ENCODE measurements at places on chromosomes 6 and 20.

DNA sequence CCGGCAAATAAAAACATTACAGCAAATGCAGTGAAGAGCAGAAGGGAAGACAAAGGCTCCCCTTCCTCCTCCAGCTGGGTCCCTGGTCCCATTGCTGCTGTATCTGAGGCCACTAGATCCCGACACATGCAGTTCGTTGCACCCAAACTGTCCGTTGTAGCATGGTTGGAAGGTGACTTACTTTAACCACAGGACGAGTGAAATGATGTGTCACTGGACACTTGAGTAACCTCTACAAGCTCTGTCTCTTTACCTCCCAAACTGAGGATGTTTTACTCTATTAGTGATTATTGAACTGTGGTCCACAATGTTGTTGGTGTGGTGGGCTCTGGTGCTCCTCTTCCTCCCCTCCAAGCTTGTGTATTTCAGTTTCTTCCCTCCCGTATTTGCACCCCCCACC lies 46.2 kb upstream of the ARMH2 start:
- no peak for DNase-seq

GRCh38 chr20:54127855-54128574 lies 45.8 kb downstream of the CYP24A1 start:
- no peak for DNase-seq

DNA sequence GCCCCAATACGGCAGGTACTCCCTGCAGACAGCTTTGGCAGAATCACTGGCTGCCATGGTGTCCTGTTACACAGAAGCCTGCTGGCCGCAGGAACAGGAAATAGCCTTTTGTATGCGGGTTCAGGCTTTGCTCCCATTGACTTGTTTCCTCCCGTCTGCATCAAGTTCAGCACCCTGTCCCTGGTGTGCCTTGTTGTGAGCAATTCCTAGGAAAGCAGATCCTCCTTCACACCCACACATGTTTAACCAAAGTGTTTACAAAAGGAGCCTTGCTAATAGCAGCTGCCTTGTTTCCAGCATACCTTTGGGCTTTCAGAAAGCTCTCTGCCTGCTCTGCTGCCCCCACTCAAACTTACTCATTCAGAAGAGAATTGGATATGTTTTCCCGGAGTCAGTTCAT lies 127.2 kb upstream of the SUPT3H start:
- no peak for DNase-seq

GRCh38 chr6:14401246-14401645 lies 283.7 kb downstream of the CD83 start:
- no peak for DNase-seq

DNA sequence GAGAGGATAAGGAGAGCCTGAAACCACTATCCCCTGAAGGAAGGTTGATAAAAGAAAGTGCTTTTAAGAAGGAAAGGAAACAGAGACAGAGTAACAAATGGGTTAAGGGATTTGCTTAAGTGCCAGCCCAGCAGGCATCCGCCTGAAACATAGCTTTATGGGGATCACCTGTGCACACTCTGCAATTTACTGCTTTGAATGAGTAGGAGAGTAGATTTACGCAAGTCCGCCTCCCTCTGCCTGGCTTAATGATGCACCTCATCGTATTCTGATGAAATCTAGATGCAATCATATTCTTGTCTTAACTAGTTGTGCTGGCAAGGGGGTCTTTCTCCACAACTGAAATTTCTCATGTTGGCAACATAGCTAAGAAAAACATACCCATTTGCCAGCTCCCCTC lies 101.1 kb upstream of the ID4 start:
- DNase-seq: no peak

GRCh38 chr20:5825130-5825719 lies 75.0 kb downstream of the SHLD1 start:
- DNase-seq: no peak

GRCh38 chr6:129059650-129060049 lies 176.7 kb downstream of the LAMA2 start:
- DNase-seq: no peak

- no peak for DNase-seq
These were observed 121.7 kb downstream of the EDN3 start for GRCh38 chr20:59421920-59422637.

DNA sequence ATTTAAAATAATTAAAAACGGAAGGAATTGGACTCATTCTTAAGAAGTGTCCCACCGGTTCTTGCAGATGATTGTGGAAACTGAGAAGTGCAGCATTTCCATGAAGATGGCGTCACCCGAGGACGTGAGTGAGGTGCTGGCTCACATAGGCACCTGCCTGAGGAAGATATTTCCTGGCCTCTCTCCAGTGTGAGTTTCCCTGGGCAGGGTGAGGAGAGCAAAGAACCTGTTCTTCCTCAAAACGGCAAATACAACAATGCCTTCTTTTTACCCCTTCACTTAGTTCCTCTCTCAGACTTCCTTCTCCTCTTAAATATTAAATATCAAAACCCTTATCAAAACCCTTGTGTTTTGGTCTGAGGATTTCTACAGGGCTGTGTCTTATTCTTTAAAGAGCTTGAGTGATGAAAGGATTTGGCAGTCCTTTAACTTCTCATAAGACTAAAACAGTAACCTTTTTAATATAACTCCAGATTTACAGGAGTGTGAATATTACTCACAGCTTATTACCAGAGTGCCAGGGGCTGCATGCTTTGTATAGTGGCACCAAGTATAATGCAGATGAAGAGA lies 156.3 kb downstream of the CARMIL1 start:
- DNase-seq: no peak

DNA sequence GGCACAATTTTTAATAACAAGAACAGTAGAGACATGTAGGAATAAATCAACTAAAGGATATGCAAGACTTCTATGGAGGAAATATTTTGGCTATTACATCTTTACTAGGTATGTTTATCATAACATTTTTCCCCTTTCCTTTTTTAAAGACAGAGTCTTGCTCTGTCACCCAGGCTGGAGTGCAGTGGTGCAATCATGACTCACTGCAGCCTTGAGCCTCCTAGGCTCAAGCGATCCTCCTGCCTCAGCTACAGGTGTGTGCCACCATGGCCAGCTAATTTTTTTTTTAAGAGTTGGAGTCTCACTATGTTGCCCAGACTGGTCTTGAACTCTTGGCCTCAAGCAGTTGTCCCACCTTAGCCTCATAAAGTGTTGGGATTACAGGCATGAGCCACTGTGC lies 37.0 kb downstream of the AKAP7 start:
- no peak for DNase-seq

DNA sequence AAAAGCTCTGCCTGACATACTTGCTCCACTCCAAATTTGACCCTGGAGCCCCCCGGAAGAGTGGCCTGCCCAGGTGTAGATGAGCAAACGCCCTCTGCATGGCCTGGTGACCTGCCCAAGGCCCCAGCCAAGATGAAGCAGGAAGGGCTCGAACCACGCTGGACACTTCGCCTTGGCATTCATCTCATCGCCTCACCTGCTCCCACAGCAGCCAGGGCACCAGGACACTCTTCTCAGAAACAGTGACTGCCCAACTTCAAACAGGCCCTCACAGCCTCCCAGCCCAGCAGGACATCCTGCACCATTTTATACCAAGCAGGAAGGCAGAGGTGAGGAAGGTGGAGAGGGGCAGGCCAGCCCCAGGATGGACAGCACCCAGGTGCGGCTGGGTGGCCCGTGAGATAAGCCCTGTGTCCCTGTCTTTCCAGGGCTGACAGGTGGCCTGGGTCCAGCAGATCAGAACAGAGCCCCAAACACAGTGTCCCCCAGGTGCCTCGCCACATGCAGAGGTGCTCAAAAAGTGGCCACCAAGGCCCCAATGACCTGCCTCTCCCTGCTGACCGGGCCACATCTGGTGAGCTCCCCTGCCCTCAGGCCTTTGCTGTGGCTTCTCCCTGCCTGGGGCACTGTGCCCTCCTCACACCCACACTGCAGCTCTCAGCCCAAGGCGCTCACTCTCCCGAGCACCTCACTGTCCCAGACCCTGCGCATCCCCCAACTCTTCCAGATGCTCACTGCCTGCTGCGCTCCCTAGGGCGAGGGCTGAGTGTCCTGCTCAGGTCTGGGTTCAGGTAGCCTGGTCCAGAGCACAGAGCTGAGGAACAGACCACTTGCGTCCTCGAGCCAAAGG lies 7.2 kb downstream of the ACSS1 start:
- DNase-seq: no peak

DNA sequence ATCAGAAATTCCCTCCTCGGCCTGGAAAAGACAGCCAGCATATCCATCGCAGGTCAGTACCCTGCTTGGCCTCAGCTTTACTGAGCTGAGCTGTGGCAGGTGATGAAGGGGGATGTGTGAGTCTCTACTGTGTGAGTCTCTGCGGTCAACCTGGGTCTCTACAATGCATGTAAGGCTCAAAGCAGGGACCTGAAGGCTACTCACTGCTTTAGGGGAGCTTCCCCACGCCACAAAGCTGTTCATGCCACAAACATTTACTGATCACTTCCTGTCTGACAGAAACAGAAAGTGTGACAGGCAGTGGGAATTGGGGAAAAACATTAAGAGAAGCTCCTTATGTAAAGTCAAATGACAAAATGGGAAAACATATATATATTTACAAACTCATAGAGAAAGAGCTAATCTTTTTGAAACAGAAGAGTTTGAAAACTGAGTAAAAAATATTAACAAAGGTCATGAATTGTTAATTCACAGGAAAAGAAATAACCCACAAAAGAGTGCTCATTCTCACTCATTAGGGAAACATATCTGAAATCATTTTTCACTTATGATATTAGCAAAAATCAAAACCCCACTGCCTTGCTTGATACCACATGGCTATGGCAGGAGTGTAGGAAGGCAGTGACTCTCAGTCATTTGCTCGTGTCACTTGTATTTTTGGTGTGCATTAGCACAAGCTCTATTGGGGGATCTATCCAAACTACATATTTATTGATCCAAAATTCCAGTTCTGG lies 5.8 kb downstream of the BTN3A3 start:
- DNase-seq: peak; percentile 43

GRCh38 chr20:602111-602970 lies 7.8 kb downstream of the TCF15 start:
- no peak for DNase-seq

GRCh38 chr6:166381381-166381732 lies 1.4 kb downstream of the MPC1 start:
- DNase-seq: no peak

DNA sequence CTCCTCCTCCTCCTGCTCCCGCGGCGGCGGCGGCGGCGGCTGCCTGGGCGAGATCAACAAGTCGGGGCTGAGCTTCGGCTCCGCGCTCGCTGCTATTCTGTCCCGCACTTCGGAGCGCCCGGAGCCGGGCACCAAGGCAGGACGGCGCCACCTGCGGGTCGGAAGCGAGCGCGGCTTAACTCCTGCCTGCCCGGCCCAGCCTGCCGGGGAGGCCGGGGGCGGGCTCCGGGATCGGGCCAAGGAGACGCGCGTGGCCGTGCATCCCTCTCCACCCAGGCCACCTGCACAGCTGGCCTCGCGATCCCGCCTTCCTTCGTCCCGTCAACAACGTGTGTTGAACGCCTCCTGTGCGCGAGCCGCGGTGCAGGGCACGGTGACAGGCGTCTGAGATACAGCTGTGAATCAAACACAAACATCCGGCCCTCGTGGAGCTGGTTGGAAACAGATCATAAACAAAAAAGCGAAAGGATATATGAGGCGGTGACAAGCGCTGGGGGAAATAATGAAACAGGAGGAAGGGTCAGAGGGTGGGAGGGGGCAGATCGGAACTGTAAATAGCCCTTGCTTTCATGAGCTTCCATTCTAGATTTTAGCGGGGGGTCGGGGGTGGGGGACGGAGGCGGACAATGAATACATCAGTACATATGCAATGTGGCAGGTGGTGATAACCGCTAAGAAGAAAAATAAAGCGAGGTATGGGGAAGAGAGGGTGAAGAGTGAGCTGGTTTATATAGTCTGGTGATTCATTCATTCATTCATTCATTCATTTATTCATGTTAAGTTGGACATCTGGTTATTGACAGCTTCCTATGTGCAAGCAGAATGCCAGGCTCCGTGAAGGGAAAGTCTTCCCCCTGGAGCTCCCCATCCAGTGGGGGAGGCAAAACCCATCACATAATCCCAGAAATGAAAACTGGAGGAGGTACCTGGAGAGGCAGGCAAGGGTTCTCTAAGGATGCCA lies 2.0 kb upstream of the KCNB1 start:
- peak; percentile 59 for DNase-seq

DNA sequence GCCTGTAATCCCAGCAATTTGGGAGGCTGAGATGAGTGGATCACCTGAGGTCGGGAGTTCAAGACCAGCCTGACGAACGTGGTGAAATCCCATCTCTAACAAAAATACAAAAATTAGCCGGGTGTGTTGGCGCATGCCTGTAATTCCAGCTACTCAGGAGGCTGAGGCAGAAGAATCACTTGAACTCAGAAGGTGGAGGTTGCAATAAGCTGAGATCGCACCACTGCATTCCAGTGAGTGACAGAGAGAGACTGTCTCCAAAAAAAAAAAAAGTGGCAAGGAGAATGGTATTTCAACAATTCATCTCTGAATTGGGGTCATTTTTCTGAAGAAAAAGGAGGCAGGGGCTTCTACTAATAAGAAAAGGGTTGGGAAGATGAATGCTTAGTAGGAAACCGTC lies 111.5 kb upstream of the NHSL1 start:
- DNase-seq: no peak

DNA sequence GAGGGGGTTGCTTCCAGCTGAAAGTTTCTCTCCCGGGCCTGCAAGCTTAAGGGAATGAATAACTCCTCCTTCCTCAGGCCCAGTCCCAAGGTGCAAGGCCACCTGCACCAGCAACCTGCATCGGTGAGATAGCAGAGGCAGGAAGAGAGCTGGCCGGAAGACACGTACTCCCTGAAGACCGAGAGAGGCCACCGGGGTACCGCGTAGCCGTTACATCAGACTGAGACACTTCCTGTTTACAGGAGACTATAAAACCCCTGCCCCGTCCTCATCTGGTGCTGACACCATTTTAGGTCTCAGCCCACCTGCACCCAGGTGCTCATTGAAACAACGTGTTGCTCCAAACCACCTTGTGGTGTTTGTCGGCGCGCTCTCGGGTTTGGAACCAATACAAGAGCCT lies 60.5 kb upstream of the PRND start:
- DNase-seq: no peak

DNA sequence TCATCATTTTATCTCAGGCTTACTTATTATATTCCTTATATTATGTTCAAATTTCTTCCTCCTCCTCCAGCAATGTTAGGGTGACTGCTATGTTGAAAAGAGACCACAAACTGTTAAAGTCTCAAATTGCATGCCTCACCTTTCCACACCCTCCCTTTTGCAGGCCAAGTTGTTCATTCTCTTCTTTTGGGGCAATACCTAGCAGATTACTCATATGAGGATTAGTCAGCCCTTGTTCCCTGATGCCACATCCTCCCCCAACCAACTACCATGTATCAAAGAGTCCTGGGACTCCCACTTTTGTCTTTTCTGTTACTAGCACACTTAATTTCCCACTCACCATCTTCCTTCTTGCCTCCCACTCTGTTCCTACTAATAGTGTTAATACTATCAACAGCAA lies 434.7 kb downstream of the BCKDHB start:
- DNase-seq: no peak

- DNase-seq: no peak
These were observed 58.5 kb downstream of the GRM1 start for GRCh38 chr6:146087386-146087785.

GRCh38 chr20:11469795-11470435 lies 447.8 kb upstream of the BTBD3 start:
- DNase-seq: no peak

GRCh38 chr20:52612046-52612632 lies 360.0 kb upstream of the TSHZ2 start:
- no peak for DNase-seq
